Hindlimb muscle (tissue), 1 donor: ENCODE measurements at places on chromosomes 5 and 9. TPM values are rescaled to one million over a fixed set of nuclear protein-coding genes. Genes with fewer than 3 reads are reported as not detected.

GRCh38 chr9:27423915-27424710 is 100.0 kb upstream of the IFNK start:
- no peak for DNase-seq

GRCh38 chr9:98222885-98223691 is 30.7 kb upstream of the CORO2A start:
- no peak for DNase-seq

The FOXD4L6 gene
- polyA plus RNA-seq, result not detected

The KCNIP1 gene
- 1.3 TPM for polyA plus RNA-seq

DNA sequence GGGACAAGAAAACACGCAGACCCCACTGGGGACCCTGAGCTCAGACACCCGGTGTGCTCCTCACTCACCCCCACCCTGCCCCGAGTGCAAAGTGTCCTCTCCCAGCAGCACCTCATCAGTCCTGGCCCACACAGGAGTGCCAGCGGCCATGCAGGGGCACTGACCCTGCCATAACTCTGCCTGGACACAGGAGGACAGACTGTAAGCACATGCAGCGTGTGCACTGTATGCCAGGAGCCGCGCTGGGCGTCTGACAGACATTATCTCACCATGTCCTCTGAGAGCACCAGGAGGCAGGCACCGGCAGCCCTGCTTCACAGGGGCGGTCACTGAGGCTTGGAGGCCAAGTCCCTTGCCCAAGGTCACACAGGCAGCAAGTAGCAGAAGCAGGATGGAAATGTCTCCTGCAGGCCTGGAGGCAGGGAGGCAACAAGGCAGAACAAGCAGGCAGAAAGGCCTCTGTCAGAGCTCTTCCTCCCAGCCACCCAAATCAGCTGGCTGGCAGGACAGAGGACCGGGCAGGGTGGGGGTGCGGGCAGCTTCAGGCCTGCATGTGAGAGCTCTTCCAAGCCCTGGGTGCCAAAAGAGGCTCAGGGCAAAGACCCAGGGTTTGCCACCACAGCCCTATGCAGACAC is 8.4 kb downstream of the EEIG1 start:
- no peak for DNase-seq

The SHOC1 gene
- polyA plus RNA-seq, result 0.26 TPM

The AQP7 gene
- polyA plus RNA-seq, result 6.4 TPM

The PAXX gene
- polyA plus RNA-seq, result 23.9 TPM

The IZUMO3 gene
- polyA plus RNA-seq, result not detected

The C9 gene
- 0.34 TPM for polyA plus RNA-seq

The MYOZ3 gene
- polyA plus RNA-seq, result 12.5 TPM

The SIGMAR1 gene
- polyA plus RNA-seq, result 52.0 TPM

GRCh38 chr5:80919678-80920196 is 40.4 kb upstream of the RASGRF2 start:
- no peak for DNase-seq

The PTGES2 gene
- polyA plus RNA-seq, result 38.8 TPM

DNA sequence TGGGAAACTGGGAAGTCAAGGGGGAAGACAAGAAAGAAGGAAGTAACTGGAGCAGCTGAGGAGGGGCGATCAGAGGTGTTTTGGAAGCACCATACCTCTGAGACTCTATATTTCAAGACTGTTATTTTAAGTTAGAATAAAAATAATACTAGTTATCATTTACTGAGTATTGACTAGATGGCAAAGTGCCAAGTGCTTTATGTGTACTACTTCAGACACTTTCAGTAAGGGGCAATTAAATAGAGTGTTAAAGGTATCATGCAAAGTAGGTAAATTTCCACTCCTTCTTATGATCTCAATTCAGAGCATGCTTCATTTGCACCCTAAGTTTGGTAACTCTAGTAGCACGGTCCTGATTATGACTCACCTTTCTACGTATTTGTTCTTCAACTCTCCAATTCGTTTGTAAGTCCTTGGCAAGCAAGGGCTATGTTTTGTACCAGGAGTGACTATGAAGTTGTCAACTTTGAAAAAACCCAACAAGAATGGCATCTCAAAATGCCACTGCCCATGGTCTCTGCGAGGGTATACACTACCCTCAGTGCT is 152.4 kb upstream of the RAPGEF1 start:
- no peak for DNase-seq

DNA sequence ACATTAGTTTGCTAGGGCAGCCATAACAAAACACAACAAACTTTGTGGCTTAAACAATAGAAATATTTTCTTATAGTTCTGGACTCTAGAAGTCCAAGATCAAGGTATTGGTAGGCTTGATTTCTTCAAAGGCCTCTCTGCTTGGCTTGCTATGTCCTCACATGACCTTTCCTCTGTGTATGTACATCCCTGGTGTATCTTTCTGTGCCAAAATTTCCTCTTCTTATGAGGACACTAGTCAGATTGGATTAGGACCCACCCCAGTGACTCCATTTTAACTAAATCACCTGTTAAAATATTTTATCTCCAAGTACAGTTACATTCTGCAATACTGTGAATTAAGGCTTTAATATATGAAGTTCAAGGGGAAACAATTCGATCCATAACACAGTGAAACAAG is 168.9 kb upstream of the CCNH start:
- no peak for DNase-seq

The PITX1 gene
- 4.6 TPM for polyA plus RNA-seq

- no peak for DNase-seq
Observed at GRCh38 chr5:117769877-117770276, 1195.3 kb upstream of the SEMA6A start.

The ABHD17B gene
- 35.5 TPM for polyA plus RNA-seq

- DNase-seq, result no peak
Observed at GRCh38 chr9:112044186-112044585, 130.9 kb downstream of the SUSD1 start.

The GABRA6 gene
- not detected for polyA plus RNA-seq

The KCNV2 gene
- 0.12 TPM for polyA plus RNA-seq

The CCNI2 gene
- polyA plus RNA-seq, result 0.57 TPM

The HK3 gene
- 1.4 TPM for polyA plus RNA-seq

- DNase-seq, result no peak
Observed at GRCh38 chr9:72575666-72576065, 54.3 kb downstream of the TMC1 start.
